ENCODE measurements at places on chromosomes 1 and 21.

- DNase-seq: peak; percentile 55
These were observed 6.8 kb downstream of the RGS5 start for GRCh38 chr1:163195728-163196448.

DNA sequence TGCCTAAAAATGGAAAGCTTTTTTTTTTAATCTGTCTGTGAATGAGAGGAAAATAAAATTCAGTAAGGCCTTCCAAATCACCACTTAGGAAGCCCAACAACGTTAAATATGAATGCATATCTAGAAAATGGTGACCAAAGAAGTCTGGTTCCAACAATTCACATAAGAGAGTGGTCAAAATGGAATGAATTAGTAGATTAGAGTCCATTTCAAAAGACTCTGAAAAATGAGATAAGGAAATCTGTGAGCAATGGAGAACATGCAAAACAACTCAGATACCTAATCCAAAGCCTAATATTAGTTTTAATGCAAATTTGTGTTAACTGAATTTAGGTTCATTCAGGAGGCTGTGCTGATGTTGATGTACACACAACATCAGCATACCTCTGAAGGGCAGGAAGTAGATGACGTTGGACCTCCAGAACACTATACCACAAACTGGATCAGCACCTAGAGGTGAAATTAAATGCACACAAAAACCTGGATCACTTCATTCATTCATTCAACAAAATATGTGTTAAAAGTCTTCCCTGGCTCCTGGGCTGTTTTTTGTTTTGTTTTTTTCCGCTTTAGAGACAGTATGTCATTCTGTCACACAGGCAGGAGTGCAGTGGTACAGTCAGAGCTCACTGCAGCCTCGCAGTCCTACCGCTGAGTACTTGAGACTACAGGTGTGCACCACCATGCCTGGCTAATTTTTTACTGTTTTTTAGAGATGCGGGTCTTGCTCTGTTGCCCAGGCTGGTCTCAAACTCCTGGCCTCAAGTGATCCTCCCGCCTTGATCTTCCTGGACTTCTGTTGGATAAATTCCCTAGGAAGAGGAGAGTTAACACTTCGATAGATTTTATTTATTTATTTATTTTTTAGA, 4.9 kb upstream of the BRWD1 start:
- DNase-seq: no peak

DNA sequence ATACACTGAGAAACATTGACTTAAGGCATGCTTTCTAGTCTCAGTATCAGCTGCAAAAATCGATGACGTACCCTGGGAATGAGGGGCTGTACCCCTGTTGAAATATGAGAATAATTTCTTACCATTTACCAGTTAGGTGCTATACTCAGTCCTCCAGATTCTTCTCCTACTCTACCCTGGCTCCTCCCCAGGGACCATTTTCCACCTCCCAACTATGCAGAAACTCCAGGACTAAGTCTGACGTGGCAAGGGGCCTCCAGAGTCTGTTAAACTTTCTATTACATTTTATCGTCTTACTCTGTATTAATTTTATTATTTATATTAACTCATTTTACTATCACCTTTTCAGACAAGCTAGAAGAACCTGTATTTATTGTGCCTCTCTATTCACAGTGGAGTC, 124.3 kb downstream of the CYYR1 start:
- DNase-seq: no peak

GRCh38 chr1:99384021-99384420, 119.7 kb downstream of the PLPPR4 start:
- no peak for DNase-seq

DNA sequence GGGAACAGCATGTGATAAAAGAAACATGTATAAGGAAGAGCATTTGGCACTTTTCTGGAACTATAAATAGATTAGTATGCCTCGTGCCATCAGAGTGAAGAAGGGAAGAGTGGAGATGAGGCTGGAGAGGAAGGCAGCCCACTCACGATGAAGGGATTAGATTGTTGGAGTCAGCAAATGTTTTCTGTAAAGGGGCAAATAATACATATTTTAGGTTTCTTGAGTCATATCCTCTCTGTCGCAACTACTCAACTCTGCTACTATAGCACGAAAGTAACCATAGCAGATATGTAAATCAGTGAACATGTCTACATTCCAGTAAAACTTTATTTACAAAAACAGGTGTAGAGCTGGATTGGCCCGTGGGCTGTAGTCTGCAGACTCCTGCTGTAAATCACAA, 147.8 kb downstream of the TENT5C start:
- DNase-seq: no peak

DNA sequence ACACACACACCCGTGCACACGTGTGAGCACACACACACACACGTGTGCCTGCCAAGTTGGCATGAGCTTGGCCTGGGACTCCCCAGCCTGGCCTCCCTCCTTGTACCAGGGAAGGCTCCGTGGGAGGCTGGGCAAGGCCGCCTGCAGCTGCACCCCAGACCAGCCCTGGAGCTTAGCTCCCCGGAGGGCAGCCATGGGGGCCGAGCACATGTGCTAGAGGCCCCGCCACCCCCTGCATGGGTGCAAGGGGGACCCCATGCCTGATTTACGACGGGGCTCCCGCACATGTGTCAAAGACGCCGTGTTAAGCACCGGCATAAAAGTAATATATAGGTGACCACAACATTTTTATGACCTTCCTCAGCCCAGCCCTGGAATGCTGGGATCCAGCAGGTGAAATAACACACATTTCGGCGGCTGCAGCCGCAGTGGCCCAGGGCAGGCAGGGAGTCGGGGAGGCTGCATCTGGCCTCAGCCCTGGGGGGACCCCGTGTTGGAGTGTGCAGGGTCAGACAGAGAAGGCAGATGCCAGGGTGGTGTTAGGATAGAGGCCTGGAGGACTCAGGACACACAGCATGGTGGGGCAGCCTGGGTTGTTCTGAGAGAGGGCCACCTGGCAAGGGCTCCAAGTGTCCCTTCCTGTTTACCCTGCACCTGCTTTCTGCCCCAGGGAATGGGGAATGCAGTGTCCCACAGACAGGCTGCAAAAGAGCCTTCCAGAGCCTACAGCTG, 56.3 kb downstream of the WNT9A start:
- peak; percentile 63 for DNase-seq

- DNase-seq: no peak
These were observed 181.9 kb upstream of the KCNK2 start for GRCh38 chr1:214900590-214900989.

DNA sequence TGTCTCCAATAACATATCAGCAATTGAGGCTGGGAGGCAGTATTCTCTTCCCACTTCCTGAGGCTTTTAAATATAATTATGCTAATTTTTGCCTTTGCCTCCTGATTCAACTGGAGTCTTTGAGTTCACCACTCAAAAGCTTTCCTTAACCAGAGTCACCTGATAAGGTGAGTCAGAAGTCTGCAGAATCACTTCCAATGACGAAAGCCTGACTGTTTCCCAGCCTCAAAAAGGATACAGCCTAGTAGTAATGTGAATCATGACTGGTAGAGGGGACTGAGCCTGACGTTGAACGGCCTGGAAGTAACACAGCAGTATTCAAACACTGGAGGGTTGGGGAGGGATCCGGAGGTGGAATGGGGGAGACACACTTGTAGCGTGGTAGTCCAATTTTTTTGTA, 10.4 kb upstream of the MRPL9 start:
- DNase-seq: peak; percentile 80

GRCh38 chr1:86335916-86336315, 60.2 kb downstream of the ODF2L start:
- no peak for DNase-seq

- no peak for DNase-seq
These were observed 132.8 kb upstream of the CD34 start for GRCh38 chr1:208043691-208044181.

DNA sequence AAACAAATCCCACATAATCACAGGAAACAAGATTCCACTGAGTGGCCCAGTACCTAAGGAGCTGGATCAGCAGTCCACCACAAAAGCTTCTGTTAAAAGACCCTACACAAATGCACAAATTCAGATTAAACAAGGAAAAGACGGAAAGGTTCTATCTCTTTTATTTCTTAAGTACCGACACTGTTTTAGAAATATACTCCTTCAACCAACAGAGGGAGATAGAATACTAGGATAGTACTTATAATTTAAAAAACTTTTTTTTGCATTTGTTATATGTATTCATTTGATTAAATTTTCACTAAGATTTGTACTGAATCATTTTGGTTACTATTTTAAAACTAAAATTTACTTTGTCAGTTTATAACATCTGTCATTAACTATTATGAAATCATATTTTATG, 12.5 kb downstream of the CDC7 start:
- DNase-seq: no peak

DNA sequence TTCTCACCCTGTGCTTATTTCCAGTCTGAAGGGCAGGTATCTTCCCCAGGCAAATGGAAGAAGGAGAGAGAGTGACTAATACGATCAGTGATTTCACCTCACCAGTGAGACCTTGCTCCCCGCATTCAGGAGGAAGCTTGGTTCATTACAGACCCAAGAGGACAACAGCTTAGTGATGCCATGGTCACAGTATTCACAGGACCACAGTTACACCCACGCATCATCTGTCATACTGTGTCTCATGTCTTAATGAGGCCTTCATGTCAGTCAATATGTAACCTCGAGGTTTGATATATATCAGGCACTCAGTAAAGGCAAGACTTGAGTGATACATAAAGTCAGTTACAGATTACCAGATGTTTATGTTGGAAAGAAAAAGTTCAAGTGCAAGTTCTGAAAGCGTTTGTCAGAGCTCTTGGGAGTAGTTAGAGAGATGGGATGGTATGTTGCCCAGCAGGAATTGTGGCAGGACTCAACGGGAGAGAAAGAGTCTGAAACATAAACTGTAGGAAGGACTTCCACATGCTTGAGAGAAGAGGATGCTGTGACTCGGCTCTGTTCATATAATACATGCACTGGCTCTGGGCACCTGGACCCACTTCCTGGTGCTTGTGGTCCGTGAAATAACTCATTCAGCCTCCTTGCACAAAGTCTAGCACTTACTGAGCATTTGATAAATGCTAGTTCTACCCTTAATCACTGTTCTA, 33.3 kb downstream of the GNPAT start:
- DNase-seq: no peak

DNA sequence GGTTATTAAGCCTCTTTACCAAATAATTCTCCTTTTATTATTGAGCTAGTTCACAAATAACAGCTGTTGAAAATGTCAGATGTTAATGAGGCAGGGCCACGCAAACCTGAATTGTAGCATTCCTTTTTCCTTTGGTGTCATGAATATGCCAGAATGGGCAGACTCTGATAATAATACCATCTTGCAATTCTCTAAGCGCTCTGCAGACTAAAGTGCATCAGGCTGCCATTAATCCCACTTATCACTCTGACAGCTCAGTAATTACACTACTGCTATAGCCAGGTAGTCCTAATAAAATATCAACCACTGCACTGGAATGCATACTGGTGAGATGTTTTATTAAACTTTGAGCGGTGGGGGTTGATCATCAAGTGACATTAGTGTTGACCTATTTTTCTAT, 177.7 kb downstream of the DPYD start:
- peak; percentile 56 for DNase-seq

GRCh38 chr1:16178596-16179497, 23.0 kb upstream of the EPHA2 start:
- DNase-seq: peak; percentile 89

- DNase-seq: peak; percentile 90
These were observed 3.1 kb upstream of the P3R3URF start for GRCh38 chr1:46179138-46180081.

GRCh38 chr1:215111916-215112315, 29.4 kb downstream of the KCNK2 start:
- no peak for DNase-seq

DNA sequence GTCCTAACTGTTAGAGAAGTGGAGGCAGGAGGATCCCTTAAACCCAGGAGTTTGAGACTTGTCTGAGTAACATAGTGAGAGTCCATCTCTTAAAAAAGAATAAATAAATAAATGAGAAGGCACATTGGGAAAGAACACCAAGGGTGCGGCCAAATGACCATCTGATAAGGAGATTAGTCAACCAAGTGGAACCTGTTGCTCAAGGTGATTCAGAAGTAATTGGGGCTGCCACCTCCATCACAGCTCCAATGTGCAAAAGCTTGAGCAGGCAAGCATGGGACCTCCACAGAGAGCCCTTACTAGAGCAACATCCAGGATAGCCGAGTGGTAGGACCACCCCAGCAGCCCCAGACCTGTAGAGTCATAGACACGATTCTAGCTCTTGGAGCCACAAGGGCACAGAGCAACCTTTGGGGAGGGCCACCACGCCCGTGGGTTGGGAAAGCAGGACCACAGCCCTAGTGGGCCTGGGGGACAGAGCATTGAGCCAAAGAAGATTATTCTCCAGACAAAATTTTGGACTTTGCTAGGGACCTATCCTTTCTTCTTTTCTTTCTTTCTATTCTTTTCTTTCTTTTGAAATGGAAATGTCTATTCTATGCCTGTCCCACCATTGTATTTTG, 40.9 kb downstream of the KCNK1 start:
- DNase-seq: no peak

- DNase-seq: no peak
These were observed 1.9 kb downstream of the BTBD19 start for GRCh38 chr1:44810101-44810761.

GRCh38 chr1:167588361-167588760, 34.8 kb upstream of the CREG1 start:
- DNase-seq: no peak
